ENCODE measurements at places on chromosomes 16 and 17. TPM values are rescaled to one million over a fixed set of nuclear protein-coding genes. Genes with fewer than 3 reads are reported as not detected.

The ABCA8 gene
- total RNA-seq: 0.40 TPM

The ZP2 gene
- total RNA-seq: not detected

The USH1G gene
- 0.08 TPM for total RNA-seq

The ABCC11 gene
- 0.22 TPM for total RNA-seq

The RNF112 gene
- 0.98 TPM for total RNA-seq

The RASD1 gene
- 1.2 TPM for total RNA-seq

The CACNG5 gene
- total RNA-seq: not detected

All from A549 treated with ZK216348 at 1 μM for 4 hours (cell line).